ENCODE measurements at places on chromosomes 6 and 20.

GRCh38 chr6:166903500-166903899 lies 52.9 kb downstream of the RNASET2 start:
- no peak for DNase-seq

DNA sequence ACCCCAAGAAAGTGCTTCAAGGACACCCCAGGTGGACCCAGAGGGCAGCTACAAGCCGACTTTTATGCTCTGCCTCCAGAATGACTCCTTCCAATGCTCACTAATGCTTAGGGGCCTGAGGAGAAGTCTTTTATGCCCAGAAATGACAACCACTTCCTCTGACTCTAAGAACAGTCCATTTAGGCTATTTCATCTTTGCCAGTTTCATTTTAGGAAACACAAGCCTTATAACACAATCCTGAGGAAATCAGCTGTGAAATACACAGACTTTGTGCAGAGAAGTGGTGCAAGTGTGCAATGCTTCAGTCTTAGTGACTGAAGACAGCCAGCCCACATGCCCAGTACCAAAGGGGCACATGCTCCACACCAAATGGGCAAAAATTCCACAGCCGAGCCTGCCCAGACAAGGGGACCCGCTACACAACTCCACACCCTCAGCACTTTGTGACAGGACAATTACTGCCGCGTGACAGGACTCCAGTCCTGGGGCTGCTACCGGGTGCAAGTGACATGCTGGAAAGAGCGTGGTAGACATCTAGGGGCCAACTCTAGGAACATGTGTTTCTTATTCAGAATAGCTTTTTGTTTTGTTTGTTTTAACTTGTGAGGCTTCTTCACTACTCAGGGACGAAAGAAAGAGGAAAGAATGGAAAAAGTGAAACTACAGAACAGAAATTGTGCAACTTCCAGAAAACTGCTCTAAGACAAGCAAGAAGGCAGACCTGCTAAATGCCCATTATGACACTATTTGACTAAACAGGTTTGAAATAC lies 28.2 kb upstream of the PLAGL1 start:
- DNase-seq, result no peak

GRCh38 chr6:49462599-49462926 lies 490 bp downstream of the MMUT start:
- DNase-seq, result no peak

GRCh38 chr6:159853754-159854153 lies 37.0 kb upstream of the MAS1 start:
- DNase-seq, result no peak

DNA sequence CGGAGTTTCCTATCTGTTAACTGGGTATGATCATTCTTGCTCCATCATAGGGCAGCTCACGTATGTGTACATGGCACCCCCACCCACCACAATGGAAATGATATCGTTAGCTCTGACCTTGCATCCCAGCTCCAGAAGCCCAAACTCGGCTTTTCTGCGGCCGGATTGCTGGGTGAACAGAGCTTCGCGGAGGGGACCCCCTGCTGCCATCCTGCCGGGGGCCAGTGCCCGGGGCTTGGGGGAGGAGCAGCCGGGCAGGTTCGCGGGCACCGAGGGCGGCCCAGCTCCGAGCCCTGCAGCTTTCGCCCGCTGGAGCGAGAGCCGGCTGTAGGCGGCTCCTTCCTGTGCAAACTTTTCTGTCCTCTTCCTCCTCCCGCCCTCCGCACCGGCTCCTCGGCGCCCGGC lies 24.9 kb upstream of the FUCA2 start:
- peak; percentile 67 for DNase-seq

DNA sequence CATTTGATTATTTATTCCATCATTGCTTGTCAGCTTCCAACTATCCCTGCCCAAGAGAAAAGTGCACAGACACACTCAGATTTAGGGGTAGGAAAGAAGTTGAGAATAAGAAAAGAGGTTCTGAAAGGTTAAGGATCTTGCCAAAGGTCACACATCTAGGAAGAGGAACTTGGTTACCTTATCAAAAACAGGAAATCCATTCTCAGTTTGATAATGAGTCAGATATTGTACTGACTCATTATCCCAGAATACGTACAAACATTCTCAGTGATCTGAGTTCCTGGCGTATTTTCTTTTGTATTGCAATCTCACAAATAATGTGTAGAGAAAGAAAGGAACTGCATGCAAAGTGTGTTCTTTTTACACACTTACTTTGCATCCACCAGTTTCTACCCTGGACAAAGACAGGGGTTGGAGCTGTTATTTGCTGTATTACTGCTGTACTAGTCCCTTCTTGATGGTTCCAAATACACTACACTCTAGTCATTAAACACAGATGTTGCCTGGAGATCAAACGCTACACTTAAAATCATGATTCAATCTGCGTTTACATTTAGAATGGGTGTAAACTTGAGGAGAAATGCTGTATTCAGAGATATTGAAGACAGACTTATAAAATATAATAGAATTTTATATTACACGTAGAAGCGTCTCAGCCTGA lies 545.7 kb downstream of the PRKN start:
- DNase-seq, result no peak

- DNase-seq, result no peak
Measured at GRCh38 chr6:117540670-117541069, 58.2 kb downstream of the DCBLD1 start.

GRCh38 chr6:31094389-31094881 lies 17.9 kb downstream of the C6orf15 start:
- DNase-seq, result peak; percentile 26

DNA sequence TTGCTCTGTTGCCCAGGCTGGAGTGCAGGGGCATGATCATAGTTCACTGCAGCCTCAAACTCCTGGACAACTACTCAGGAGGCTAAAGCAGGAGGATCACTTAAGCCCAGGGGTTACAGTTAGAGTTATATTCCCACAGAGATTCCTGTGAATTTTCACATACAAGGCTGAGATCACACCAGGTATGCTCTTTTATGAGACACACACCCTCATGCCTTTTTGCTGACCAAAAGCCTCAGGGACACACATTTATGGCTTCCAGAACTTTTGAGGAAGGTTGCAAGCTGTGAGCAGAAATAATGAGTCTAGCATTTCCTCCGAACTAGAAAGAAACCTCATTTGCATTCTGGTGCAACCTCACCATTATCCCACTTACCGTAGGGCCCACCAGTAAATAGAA lies 370.5 kb upstream of the ARID1B start:
- DNase-seq, result no peak

DNA sequence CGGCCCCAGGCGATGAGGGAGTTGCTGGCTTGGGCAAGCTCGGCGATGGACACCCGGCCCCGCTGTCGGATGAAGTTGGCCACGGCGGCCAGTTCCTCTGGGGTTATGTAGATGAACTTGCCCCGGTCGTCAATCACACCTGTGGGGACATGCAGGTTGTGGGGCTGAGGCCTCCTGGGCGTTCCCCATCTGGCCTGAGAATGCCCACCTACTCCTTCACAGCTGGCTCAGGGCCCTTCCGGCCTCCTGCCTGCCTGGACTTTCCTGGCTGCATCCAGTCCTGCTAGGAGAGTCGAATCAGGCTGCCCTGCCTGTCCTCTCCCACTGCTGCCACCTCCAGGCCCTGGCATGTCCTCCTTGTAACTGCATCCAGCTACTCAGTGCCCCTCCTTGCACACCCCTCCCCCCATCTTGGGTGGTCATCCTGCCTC lies 13.8 kb downstream of the DDRGK1 start:
- no peak for DNase-seq

DNA sequence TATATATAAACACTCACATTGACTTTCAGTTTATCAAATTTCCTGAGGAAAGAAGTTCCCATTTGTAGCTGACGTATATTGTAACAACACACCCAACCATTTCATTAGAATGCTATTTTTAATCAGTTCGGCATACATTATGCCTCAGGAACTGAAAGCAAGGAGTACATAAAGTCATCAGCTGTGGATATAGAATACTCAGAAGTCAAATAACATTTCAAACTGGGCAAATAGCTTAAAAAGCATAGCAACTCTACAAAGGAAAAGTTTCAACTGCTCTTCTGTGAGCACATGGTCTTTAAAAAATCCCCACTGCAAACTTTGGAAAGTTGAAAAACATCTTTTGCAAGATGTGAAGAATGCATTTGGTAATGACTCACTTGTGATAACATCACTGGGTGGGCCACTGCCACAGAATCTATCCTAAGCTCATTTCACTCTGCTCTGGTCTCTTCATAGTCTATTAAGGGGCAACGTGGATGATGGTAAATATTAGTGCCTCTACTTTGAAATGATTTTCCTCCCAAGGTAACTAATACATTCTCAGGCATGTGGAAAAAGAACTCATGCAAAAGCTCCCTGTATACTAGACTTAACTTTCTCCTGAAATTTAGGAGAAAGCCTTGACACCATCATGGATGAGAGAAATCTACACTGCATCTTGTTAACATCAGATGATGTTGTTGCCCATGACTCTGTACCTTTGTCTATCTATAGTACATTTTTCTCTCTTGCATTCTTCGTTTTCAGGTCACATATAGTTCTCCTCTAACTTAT lies 49.2 kb downstream of the FYN start:
- DNase-seq, result no peak

DNA sequence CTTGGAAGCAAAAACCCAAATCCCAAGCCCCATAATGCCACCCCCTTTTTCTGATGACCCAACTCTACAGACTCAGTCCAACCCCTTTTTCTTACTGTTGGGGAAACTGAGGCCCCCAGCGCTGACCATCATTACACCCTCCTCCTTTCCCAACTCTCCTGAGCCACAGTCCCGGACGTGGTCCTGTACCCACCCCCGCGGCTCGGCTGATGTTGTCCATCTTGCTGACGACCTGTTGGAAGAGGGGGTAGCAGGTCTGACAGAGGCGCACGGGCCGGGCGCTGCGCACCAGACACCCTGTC lies 533 bp downstream of the OSTM1 start:
- no peak for DNase-seq

DNA sequence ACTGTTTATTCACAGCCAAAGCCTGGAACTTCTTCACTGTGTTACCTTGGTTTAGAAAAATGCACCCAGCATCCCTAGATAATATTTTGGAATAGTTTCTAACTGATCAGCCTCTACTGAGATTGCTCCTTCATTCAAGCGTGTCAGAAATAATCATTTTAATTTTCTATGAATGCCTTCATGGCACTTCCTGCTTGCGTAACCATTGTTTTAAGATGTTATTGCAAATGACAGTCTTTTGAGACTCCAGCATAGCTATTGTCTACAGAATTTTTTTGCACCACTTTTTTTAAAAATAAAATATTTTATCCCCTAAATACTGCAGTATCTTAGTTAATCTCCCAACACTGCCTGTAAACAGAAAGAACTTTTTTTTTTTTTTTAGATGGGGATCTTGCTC lies 213.1 kb downstream of the PHACTR1 start:
- no peak for DNase-seq

- DNase-seq, result peak; percentile 81
Measured at GRCh38 chr6:43181942-43182860, at the start of gene CUL9. CUL9 (plus strand) TSS chr6:43182196; CDS start chr6:43184311, 2,115 bp downstream.

- DNase-seq, result no peak
Measured at GRCh38 chr6:14478381-14479225, 361.0 kb downstream of the CD83 start.

- DNase-seq, result no peak
Measured at GRCh38 chr20:595330-596308, 14.5 kb downstream of the TCF15 start.

DNA sequence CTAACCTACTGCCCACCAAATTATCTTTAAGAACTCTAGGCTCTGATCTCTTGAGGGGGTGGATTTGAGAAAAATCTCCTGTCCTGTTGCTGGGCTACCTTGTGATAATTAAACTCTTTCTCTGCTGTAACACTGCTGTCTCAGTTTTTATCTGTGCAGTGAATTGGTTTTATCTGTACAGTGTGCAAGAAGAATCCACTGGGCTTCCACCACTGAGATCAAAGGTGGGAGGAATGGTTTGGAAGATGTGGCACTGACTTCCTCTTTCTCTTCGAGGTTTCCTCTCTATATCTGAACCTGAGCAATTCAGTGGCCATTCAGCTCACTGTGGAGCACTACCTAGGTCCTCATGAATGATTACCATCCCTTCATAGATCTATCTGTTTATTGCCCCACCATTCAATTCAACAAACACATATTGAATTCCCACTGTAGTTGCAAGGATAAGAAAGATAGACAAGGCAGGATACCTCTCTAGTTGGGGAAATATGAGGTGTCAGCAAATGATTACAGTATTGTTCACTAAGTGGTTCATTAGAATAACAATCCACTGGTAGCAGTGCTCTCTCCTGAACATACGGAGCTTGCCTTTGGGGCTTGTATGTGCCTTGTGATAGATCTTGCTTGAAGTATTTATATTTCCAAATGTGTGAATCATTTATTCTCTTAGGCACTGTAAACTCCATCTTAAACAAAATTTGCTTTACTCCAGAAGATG lies 172.1 kb upstream of the ARG1 start:
- no peak for DNase-seq

GRCh38 chr6:129130106-129130505 lies 247.2 kb downstream of the LAMA2 start:
- DNase-seq, result no peak

DNA sequence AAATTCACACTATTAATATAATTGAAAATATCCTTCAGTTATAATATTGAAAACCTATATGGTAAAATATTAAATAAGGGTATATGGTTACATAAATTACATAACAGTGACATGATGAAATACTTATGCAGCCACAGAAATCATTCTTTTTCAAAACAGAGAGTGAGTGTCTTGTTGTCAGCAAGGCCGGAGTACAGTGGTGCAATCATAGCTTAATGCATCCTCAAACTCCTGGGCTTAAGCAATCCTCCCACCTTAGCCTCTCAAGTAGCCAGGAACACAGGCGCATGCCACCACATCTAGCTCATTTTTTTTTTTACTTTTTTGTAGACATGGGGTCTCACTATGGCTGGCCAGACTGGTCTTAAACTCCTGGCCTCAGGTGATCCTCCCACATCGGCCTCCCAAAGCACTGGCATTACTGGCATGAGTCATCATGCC lies 40.4 kb downstream of the FAM8A1 start:
- DNase-seq, result no peak

GRCh38 chr6:41705996-41706835 lies 29.2 kb downstream of the TFEB start:
- DNase-seq, result peak; percentile 77

DNA sequence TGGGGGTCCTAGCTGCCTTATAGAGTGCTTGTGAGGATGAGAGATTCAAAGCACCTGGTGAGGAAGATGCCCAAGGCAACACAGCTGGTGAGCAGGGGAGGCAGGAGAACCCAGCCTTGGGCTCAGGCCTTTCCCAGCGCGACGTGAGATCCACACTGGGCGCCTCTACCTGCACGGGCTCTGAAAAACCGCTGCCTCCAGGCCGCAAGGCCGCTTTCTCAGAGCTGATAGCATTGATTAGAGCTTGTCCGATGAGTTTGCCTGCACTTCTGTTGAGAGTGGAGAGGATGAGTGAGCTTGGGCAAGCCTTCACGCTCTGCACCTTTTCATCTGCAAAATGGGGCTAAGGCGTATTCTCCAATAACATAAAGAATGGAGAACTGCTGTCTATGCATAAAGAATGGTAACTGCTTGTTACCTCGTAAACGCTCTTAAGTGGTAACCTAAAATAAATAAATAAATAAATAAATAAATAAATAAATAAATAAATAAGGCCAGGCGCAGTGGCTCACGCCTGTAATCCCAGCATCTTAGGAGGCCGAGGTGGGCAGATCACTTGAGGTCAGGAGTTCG lies 916 bp downstream of the PABPC1L start:
- no peak for DNase-seq

GRCh38 chr6:43679057-43679456 lies 8.5 kb downstream of the MRPS18A start:
- no peak for DNase-seq

Measured in stimulated activated CD4-positive, alpha-beta T cell treated with anti-CD3 and anti-CD28 coated beads, Interleukin-2, amount 100 ng/mL, for 24 hours (primary cell).